ENCODE measurements at places on chromosomes 1 and 21.

- DNase-seq = no peak
Observed at GRCh38 chr1:94953746-94954145, 26.8 kb upstream of the CNN3 start.

DNA sequence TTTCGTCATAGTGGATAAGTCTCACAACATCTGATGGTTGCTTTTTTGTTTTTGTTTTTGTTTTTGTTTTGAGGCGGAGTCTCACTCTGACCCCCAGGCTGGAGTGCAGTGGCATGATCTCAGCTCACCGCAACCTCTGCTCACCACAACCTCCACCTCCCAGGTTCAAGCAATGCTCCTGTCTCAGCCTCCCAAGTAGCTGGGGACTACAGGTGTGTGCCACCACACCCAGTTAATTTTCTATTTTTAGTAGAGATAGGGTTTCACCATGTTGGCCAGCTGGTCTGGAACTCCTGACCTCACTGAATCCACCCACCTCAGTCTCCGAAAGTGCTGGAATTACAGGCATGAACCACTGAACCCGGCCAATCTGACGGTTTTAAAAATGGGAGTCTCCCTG lies 109.2 kb downstream of the RERE start:
- no peak for DNase-seq

GRCh38 chr1:25945761-25946160 lies 39.5 kb upstream of the STMN1 start:
- DNase-seq = no peak

- DNase-seq = no peak
Observed at GRCh38 chr1:67575861-67576260, 109.1 kb upstream of the GADD45A start.

DNA sequence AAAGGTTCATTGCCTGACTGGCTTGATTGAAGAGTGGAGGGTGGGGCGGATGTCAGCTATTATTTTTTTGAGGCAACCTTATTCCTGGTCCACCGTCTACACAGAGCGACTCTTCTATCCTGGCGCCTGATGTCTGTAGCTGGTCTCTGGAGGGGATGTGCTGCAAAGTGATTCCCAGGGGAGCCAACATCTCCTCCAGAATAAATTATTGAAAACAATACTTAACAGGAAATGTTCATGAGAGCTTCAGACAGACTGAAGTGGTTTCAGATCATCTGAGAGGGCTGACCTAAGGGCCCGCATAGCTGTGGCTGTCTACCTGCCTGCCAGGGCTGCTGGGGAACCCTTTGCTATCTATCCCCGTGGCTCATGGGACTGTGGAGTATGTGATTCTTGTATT lies 66.7 kb downstream of the TEX35 start:
- no peak for DNase-seq

GRCh38 chr1:31961536-31961935 lies 23.4 kb upstream of the PTP4A2 start:
- no peak for DNase-seq

GRCh38 chr1:207034998-207035397 lies 2.4 kb upstream of the C1orf116 start:
- no peak for DNase-seq

DNA sequence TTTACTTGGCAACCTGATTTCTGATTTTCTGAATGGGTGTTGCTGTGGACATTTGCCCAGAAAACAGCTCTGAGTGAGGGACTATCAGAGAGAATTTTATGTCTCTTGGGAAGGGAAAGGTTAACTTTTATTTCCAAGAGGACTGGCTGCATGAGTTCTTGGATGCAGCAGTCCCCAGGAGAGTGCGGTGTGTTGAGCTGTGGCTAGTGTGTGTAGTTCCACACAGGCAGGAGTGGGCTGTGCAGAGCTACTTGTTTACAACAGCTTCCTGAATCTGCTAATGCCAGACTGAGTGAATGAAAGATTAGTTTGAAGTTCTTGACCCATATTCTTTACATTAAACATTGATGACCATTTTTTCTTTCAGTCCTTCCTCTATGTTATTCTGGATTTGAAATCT lies 41.0 kb upstream of the APOBEC4 start:
- no peak for DNase-seq

GRCh38 chr21:31489014-31489413 lies 145.0 kb upstream of the TIAM1 start:
- DNase-seq = no peak

DNA sequence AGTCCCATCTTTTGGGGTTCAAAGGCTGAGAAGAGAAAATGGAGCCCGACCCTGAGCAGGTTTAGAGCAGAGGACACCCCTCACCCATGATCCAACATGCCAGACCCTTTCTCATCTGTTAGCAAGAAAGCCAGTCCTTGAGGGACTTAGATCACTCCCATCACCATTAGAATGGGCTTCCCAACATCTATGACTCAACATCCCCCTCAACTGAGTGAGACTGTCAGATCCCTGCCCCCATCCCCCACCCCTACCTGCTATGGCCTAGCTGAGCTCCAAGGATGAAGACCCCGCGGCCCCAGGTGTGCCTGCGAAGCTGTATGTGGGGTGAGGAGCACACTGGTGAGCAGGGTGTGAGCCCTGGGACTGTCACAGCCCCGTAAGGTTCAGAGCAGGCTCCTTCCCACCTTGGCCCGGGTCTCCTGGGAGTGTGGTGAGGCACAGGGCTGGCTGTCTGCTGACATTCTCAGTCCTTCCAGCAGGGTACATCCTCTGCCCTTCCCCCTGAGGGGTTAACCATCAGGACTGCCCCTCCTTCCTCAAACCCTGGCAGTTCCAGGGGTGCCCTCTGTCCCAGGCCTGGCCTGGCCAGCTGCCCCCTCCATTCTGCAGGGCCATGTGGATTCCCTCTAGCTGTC lies 21.4 kb upstream of the BLACAT1 start:
- DNase-seq = no peak

DNA sequence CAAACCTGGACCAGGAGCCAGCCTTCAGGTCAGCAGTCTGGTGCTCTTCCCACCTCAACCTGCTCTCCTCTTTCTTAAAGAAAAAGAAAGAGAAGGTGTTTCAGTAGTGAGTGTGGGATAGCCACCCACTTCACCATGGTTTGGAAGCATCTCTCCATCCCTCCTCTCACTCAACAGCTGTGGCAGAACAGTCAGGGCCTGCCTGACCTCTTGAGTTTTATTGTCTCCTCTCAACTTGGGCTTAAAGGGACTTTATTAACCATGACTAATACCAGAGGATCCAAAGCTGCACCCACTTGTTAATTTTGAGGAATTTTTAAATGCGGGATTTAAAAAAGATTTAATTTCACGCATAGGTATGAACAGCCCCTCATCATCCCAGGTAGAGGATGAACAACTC lies 570 bp upstream of the VASH2 start:
- no peak for DNase-seq

- DNase-seq = no peak
Observed at GRCh38 chr1:208248307-208248801, 4.2 kb upstream of the PLXNA2 start.

DNA sequence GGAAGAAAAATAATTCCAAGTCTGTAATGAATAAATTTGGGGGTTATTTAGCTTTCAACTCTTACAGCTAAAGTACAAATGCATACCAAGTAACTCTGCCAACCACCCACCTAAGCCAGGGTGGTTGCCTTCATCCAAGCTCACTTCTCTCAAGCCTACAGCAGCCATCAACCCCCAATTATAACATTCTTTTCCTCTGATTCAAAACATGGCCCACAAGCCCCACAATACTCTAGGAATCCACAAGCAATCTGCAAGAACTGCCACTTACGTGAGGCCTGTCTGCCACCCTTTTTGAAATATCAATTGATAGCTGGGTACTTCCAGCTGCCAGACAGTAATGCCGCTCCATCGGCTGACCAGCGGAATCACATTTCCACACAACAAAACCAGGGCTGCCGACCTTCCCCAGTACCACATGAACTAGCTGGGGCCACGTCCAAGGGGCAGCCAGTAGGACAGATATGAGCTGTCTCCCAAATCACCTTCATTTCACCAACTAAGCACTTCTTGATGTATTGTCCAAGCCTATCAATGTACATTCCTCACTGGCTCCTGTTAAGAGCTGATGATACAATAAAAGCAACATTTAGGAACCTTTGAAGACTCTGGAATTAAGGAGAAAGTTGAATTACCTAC lies 3.2 kb downstream of the LBR start:
- no peak for DNase-seq
